HCT116 (cell line): ENCODE measurements at places on chromosomes 3 and 15. TPM values are rescaled to one million over a fixed set of nuclear protein-coding genes. Genes with fewer than 3 reads are reported as not detected.

The CLDN1 gene
- total RNA-seq: 0.20 TPM

The VEPH1 gene
- 4.9 TPM for total RNA-seq

- H3K36me3 ChIP-seq: no peaks in the 10 kb centered on the region
- no peak for DNase-seq
- no peaks in the 10 kb centered on the region for H3K4me1 ChIP-seq
- no peaks in the 10 kb centered on the region for H3K27me3 ChIP-seq
- no peak overlapping the region for H3K27ac ChIP-seq
- H3K4me3 ChIP-seq: no peak overlapping the region
Measured at GRCh38 chr15:66823601-66824000, 121.6 kb downstream of the SMAD6 start.

GRCh38 chr15:71400294-71400693 is 285.0 kb downstream of the THSD4 start:
- DNase-seq: no peak
- no peaks in the 10 kb centered on the region for H3K27me3 ChIP-seq
- H3K27ac ChIP-seq: no peak overlapping the region
- H3K4me3 ChIP-seq: no peak overlapping the region

DNA sequence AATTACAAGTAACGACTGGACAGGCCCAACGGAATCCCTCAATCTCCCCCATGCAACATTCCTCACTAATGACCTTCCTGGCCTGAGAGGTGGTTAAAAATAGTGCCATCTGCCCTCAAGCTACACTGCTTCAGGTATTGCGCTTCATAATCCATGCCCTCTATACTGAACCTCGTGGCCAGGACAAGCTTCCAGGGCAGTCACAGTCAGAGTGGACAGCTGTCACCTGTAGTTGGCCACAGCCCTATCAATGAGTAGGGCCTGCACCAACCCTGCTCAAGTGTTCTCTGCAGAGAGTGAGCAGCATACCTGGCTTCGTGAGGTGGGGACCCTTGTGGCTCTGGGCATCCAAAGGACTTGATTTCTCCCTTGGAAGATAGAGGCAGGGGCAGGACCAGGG is 46.9 kb upstream of the SEMA4B start:
- no peaks in the 10 kb centered on the region for H3K27me3 ChIP-seq
- no peak overlapping the region for H3K4me3 ChIP-seq
- no peak for DNase-seq
- H3K4me1 ChIP-seq: peaks cover 13% of the 10 kb centered on the region
- H3K27ac ChIP-seq: no peak overlapping the region

The KIAA1143 gene
- 32.2 TPM for total RNA-seq

DNA sequence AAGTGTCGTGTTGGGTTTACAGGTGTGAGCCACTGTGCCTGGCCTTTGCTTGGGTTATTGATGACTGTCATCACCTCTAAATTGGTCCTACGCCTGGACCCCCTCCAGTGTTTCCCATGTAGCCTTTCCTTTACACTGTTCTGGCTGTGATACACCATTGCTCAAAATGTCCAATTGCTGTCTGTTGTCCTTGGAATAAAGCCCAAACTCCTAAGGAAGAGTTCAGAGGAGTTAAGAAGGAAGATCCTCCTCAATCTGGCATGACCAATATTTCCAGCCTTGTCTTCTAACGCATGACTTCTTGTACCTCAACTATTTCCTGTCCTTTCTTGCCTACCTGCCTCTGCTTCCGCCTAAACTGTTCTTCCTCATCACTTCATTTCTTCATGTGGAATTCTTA is 113.1 kb downstream of the POLR2M start:
- no peaks in the 10 kb centered on the region for H3K27me3 ChIP-seq
- no peaks in the 10 kb centered on the region for H3K36me3 ChIP-seq
- DNase-seq: no peak
- H3K4me3 ChIP-seq: no peak overlapping the region
- H3K27ac ChIP-seq: no peak overlapping the region
- H3K4me1 ChIP-seq: no peaks in the 10 kb centered on the region

The C3orf52 gene
- total RNA-seq: 14.3 TPM

- no peaks in the 10 kb centered on the region for H3K36me3 ChIP-seq
- H3K27ac ChIP-seq: peak overlapping the region; percentile 61; the same call in 1 of the 2 replicates
- H3K27me3 ChIP-seq: no peaks in the 10 kb centered on the region
- peaks cover 35% of the 10 kb centered on the region for H3K4me1 ChIP-seq
- no peak overlapping the region for H3K4me3 ChIP-seq
Measured at GRCh38 chr15:29925227-29926082, 103.2 kb upstream of the TJP1 start.
